Activated CD8-positive, alpha-beta memory T cell treated with anti-CD3 and anti-CD28 coated beads, Interleukin-2, amount 50 U/mL, for 4 hours (primary cell): ENCODE measurements at places on chromosomes 4 and X.

DNA sequence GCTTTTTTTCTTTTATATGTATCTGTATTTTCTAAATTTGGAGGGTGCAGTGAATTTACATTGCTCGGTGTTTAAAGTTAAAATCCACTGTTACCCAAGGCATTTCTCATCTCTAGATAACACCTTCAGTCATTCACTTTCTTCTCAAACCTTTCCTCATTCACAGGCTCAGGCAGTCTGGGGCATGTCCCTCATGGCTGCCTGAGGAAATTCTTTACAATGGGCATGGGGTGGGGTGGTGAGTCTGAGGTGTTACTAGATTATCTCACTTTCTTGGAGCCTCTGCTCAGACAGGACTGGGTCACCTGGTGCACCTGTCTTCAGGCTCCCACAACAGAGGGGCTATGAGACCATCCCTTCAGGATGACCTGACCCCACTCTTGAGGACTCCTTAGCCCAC lies 17.4 kb downstream of the CCDC149 start:
- DNase-seq, result no peak

- no peak for DNase-seq
Observed at GRCh38 chr4:17567271-17567670, 9.7 kb upstream of the LAP3 start.

GRCh38 chrX:68199062-68199848 lies 234.0 kb downstream of the OPHN1 start:
- no peak for DNase-seq

GRCh38 chr4:190017357-190018200 lies 9.5 kb downstream of the FRG2 start:
- DNase-seq, result no peak

DNA sequence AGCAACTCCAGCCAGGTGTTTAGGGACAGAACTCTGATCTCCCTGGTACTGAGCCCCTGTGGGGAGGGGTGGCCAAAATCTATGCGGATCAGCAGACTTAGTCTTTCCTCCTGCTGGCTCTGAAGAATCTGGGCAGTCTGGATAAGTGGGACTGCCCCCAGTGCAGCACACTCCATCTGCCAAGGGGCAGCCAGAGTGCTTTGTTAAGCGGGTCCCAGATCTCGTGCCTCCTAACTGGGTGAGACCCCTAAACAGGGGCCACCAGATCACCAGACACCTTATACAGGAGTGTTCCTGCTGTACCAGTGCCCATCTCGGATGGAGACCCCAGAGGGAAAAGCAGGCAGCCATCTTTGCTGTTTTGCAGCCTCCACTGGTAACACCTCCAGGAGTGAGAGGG lies 81.5 kb upstream of the IL13RA2 start:
- no peak for DNase-seq

- no peak for DNase-seq
Observed at GRCh38 chr4:39346856-39347519, 19.2 kb downstream of the RFC1 start.

DNA sequence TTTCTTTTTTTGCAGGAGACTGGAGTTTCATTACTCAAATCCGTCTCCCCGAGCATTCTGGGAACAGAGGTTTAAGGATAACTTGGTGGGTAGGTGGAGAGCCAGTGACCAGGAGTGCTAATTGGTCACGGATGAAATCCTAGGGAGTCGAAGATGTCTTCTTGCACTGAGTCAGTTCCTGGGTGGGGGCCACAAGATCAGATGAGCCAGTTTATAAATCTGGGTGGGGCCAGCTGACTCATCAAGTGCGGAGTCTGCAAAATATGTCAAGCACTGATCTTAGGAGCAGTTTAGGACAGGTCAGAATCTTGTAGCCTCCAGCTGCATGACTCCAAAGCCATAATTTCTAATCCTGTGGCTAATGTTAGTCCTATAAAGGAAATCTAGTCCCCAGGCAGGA lies 741.3 kb downstream of the PCDH7 start:
- no peak for DNase-seq

DNA sequence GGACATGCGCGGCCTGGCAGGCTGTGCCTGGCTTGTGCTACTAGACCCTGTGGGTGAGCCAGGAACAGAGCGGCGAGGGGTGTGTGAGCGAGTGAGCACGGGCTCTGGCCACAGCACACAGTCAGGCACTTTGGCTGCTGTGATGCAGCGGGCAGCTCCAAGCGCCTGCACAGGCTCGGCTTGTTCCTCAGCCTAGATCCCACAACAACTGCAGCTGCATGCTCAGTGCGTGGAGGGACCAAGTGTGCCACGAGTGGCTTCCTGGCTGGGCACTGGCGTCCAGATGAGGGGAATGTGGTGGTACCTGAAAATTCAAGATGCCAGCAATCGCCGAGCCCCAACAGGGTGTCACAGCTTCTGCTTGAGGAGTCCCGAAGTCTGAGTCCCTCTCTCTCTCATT lies 1056.6 kb downstream of the RAPGEF2 start:
- no peak for DNase-seq

DNA sequence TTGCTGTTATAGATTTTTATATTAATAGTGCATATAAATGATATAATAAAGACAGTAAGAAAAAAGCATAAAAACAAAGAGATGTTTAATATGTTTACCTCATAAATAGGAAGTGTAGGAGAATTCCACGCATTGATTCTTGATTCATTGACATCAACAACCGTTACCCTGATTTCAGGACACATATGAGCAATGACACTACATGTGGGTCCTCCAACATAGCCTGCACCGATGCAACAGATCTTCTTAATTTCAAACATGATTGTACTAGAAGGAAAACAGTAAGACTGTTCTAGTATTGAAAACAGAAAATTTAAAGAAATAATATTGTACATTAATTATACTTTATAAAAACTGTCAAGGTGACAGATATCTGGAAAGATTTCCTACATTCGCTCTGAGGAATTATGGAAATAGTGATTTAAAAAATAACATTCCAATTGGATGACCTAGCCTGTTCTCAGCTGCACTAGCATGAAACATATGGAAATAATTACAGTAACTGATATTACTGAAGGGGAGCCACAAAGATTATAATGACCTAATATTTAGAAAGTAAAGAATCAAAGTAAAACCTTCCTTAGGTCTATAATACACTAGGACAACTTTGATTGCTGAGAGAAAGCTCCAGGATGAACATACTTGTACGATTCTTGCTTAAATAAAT lies 5.9 kb downstream of the UGDH start:
- DNase-seq, result no peak

DNA sequence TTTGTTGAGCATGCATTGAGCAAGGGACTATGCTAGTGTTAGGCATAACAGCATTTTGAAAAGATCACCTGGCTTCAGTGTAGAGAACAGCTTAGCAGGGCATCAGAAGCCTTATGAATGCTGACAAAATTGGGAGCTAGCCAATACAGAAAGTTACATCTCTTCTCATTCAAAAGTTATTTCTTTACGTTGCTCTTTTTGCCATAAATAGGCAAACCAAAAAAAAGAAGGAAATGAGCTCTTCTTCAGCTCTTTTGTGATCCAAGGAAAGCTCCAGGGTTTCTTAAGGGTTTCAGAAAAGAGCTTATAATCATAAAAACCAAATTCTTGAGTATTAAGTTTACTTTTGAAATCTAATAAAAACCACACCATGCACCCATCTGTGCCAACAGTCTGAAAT lies 35.2 kb upstream of the LNX1 start:
- DNase-seq, result no peak

- DNase-seq, result no peak
Observed at GRCh38 chr4:131113704-131114103, 2017.8 kb downstream of the C4orf33 start.

- no peak for DNase-seq
Observed at GRCh38 chrX:46941341-46941740, 29.1 kb downstream of the JADE3 start.

- no peak for DNase-seq
Observed at GRCh38 chr4:39232100-39232499, 49.8 kb downstream of the WDR19 start.

DNA sequence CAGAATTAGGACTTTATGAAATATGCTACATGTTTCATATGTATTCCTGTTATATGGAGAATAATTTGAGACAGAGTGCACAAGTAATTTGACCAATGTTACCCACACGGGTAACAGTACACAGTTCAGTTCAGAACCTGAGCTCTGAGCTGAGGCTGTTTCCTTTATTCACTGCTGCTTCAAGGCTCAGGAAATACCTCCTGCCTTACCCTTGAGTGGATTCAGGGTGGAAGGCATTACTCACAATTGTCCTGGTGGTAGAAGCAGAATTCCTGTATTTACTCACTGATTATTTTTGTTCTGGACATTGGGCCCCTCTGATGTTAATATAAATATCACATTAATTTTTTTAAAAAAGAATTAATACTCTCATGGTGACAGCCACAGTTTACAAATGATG lies 73.5 kb upstream of the CAMK2D start:
- DNase-seq, result no peak

DNA sequence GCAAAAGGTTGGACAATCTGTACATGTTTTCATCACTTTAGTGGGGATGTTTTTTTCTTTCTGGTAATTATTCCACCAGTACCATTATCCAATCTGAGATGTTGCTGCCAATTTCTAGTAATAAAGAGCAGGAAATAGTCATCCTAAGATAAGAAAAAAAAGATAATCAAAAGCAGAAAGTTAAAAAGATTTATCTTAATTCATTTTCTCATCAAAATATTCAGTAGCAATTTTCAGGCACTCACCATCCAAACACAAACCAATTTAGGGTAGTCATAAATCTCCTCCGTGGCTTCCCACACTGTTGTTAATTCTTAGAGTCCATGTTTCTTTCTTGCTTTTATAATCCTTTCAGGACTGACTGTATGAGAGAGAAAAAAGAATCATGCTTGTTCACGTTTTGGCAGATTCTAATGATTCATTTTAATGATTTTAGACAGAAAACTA lies 263.7 kb upstream of the UGT8 start:
- DNase-seq, result no peak

DNA sequence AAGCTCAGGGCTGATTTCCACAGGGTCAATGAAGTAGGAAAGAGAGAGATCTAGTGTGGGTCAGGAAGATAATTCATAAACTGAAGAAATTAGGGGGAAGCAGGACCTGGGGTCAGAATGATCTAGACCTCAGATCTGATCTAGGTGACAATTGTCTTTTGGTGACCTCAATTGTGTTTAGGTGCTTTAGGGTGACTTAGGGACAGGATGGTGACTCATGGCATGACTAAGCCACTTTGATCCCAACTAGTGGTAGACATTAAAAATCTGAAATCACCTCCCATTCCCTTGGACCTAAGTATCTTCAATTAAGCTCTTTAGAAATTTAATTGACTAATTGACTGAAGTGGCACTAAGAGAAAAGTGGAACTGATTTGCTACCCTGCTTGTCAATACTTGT lies 36.7 kb upstream of the GRXCR1 start:
- no peak for DNase-seq

- no peak for DNase-seq
Observed at GRCh38 chrX:138710866-138711341, 613 bp downstream of the FGF13 start.

GRCh38 chr4:27759611-27760575 lies 899.3 kb downstream of the STIM2 start:
- no peak for DNase-seq

DNA sequence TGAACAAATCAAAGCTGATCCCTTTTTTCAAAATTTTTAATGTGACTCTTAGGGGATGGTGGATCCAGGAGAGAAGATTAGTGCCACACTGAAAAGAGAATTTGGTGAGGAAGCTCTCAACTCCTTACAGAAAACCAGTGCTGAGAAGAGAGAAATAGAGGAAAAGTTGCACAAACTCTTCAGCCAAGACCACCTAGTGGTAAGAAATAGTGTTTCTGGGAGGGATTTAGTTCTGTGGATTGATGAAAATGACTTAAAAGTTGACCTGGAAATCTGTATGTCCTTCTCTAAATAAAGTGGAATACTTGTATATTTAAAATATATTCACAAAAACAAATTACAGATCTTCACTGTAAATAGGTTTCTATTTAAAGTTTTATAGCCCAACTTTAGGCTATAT lies 29.2 kb downstream of the NUDT9 start:
- DNase-seq, result no peak

- no peak for DNase-seq
Observed at GRCh38 chrX:112380541-112381278, 298.1 kb upstream of the TRPC5 start.

DNA sequence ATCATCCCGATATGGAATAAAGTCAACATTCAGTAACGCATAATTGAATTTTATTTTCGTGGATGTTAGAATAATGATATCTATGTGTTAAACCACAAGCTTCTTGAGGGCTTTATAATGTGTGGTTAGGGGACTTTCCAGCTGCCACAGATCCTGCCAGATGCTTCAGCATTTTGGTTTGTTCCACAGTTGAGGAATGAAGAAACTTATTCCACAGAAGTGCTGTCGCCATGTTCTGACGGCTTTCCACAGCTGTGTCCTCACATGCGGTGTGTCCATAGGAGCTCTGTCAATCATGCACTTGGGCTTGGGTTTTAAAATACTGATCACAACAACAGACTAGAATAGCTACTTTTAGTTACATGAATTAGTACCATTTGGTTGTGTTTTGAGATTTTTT lies 411.9 kb downstream of the TRIML1 start:
- no peak for DNase-seq

GRCh38 chr4:88166608-88167007 lies 8.2 kb upstream of the ABCG2 start:
- no peak for DNase-seq

- no peak for DNase-seq
Observed at GRCh38 chrX:123223859-123224258, 39.8 kb downstream of the GRIA3 start.

GRCh38 chr4:26106776-26107175 lies 192.8 kb downstream of the SMIM20 start:
- DNase-seq, result no peak

DNA sequence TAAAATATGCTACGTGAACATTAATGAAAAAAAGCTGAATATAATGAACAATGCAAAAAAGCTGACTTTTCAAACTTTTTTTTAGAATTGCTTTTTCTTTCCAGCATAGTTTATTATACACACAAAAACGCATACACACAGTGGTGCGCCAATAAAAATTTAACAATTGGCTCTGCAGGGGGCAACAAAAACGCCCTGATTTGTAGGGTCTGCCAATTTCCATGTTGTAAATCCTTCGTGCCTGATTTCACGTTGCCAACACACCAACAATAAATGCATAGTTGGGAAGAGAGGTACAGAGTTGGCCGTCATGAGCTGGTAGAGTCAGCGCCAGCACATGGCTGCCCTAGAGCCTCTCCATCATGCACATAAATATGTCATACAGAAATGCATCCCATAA lies 333.1 kb downstream of the MAPK10 start:
- no peak for DNase-seq

GRCh38 chrX:15903186-15903681 lies 48.6 kb upstream of the AP1S2 start:
- no peak for DNase-seq

GRCh38 chrX:74349387-74349786 lies 45.4 kb downstream of the ZCCHC13 start:
- DNase-seq, result no peak

DNA sequence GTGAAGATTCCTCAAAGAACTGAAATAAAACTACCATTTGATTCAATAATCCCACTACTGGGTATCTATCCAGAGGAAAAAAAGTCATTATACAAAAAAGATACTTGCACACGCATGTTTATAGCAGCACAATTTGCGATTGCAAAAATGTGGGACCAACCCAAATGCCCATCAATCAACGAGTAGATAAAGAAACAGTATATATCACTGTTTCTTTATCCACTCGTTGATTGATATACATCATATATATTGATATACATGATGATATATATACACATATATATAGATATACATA lies 13.6 kb upstream of the AFP start:
- no peak for DNase-seq

GRCh38 chrX:35046660-35047296 lies 104.2 kb downstream of the FAM47B start:
- DNase-seq, result no peak

GRCh38 chr4:48798117-48798516 lies 18.0 kb upstream of the FRYL start:
- DNase-seq, result no peak
